ENCODE measurements at places on chromosomes 7 and 10. TPM values are rescaled to one million over a fixed set of nuclear protein-coding genes. Genes with fewer than 3 reads are reported as not detected.

Gene PRLHR
- total RNA-seq = 0.57 TPM

Gene FAM25A
- not detected for total RNA-seq

Gene OR2A42
- 0.25 TPM for total RNA-seq

Gene ATOH7
- total RNA-seq = 0.23 TPM

Gene ANKRD22
- total RNA-seq = not detected

Gene CUBN
- 5.3 TPM for total RNA-seq

Gene CALHM3
- not detected for total RNA-seq

Gene SHH
- 0.33 TPM for total RNA-seq

Gene HMX3
- total RNA-seq = not detected

Gene GCK
- 0.92 TPM for total RNA-seq

Gene FAM25C
- not detected for total RNA-seq

Gene PLAU
- total RNA-seq = 0.81 TPM

Gene TACR2
- 4.3 TPM for total RNA-seq

Data from ovary (tissue), 10 donors.